ENCODE measurements at places on chromosomes 2 and 18. TPM values are rescaled to one million over a fixed set of nuclear protein-coding genes. Genes with fewer than 3 reads are reported as not detected.

Gene C2orf49
- 20.4 TPM for total RNA-seq

DNA sequence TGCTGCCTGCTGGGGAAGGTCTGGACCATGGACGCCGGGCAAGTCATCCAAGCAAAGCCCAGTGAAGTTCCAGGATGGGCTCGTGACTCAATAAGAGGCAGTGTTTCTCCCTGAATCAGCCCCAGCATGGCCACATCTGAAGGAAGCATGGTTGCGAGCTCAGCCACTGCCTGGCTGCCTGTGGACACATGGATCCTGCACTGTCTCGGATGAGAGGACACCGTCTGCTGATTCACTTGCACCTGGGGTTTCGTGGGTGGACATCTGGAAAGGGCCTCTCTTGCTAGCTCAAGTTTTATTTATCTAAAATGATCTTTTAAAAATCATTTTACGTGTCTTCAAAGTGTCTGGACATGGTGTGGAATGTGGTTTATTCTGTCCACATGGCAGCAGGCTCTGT is 224.8 kb upstream of the FN1 start:
- DNase-seq = no peak

DNA sequence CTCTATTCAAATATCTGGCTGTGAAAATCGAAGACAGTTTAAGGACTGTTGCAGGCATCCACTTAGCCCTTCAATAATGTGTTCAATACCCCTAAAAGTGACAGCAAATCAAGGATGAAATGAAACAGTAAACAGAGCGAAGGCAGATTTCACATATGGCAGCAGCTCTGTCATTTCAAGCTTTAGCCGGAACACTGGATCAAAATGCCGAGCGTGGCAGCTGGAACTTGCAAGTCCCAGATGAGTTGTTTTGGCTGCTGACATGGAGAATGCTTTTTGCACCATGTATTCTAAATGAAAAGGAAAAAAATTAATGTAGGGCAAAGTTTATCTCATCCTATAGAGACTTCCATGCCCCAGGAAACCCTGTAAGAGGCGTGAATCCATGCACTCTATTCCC is 18.0 kb downstream of the LRRC30 start:
- DNase-seq = no peak

GRCh38 chr2:189951791-189952535 is 110.6 kb downstream of the MSTN start:
- DNase-seq = no peak

- DNase-seq = no peak
Measured at GRCh38 chr18:49853436-49853835, 40.1 kb upstream of the ACAA2 start.
